ENCODE measurements at places on chromosomes 1 and 21. TPM values are rescaled to one million over a fixed set of nuclear protein-coding genes. Genes with fewer than 3 reads are reported as not detected.

UBIAD1 gene
- 10.5 TPM for total RNA-seq

WDTC1 gene
- total RNA-seq, result 45.7 TPM

SPRR2F gene
- total RNA-seq, result not detected

GPR25 gene
- 0.62 TPM for total RNA-seq

DNA sequence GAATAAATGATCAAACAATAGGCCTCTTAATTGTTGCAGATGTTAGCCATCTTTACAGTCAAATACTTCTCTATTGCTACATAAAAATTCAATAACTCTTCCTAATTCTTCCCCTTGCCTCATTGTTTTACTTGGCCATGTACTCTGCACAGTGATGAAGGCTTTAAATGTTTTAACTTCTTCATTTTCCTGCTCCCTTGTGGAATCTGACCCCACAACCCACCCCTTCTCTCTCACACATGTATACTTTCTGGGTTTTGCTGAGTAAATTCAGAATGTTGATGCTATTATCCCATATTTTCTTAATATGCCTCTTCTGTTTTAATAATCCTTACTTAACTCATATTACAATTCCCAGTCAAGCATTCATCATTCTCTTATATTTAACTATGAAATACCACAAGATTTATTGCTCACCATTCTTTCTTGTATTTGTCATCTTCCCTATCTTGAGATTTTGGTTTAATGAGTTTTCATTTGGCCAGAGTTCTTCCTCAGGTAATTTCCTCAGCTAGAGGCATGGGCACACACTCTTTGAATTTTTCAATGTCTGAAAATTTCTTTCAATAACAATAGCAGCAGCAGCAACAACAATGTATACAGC, 327.8 kb upstream of the USP24 start:
- H3K27ac ChIP-seq, result no peak overlapping the region
- H3K4me1 ChIP-seq, result no peaks in the 10 kb centered on the region
- H3K4me3 ChIP-seq, result no peak overlapping the region
- no peaks in the 10 kb centered on the region for H3K36me3 ChIP-seq
- DNase-seq, result no peak
- no peaks in the 10 kb centered on the region for H3K27me3 ChIP-seq

DNA sequence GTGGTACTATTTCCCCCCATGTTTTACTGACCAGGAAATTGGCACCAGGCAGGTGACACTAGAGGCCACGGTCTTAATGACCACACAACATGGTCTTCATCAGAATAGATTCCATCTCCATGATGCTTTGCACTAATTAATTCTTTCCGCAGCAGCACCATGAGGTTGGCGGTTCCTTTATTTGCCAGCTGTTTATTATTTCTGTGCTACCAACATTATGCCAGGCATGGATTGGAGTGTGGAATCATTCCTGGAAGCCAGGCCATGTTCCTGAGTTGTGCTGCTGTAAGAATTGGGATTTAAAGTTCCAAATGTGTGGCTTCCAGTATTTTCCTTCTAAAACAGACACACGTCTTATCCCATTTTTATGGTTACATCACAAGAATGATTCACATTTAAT, 107.8 kb downstream of the NFIA start:
- no peaks in the 10 kb centered on the region for H3K27me3 ChIP-seq
- no peak overlapping the region for H3K27ac ChIP-seq
- no peak overlapping the region for H3K4me3 ChIP-seq
- no peaks in the 10 kb centered on the region for H3K36me3 ChIP-seq
- peaks cover 30% of the 10 kb centered on the region for H3K4me1 ChIP-seq

DNA sequence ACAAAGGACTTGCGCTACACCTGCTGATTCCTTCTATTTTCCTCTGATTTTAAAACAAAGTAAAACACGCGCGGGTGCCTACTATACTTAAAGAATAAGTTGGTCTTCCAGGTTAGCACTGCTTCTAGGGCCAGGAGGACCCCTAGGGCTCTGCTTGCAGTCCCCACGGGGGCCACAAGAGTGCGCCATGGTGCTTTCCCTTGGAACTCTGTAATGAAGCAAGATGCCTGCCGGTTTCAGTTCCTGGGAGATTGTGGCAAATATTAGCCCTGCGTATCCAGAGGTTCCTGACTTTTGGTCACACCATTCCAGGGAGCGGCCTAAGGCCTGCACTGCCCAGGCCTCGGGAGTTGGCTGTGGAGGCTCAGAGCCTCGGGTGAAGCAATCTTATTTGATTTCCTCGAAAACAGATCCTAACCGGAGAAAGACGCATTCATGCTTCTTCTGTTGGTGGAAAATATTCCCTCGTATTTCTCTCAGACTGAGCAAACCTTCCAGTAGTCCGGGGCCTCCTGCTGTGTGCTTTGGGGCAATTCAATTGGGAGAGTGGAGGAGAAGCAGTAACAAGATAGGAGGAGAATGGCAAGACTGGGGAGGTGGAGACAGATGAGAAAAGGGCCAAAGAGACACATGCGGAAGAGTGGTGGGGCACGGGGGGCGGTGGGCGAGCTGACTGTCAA, 25.3 kb downstream of the ADAM30 start:
- H3K27ac ChIP-seq, result no peak overlapping the region
- no peaks in the 10 kb centered on the region for H3K27me3 ChIP-seq
- no peaks in the 10 kb centered on the region for H3K36me3 ChIP-seq
- DNase-seq, result peak; percentile 80
- H3K4me3 ChIP-seq, result no peak overlapping the region
- no peaks in the 10 kb centered on the region for H3K4me1 ChIP-seq

GRCh38 chr1:190226006-190226405, 251.7 kb downstream of the BRINP3 start:
- H3K27ac ChIP-seq, result no peak overlapping the region
- H3K27me3 ChIP-seq, result no peaks in the 10 kb centered on the region
- DNase-seq, result no peak
- no peaks in the 10 kb centered on the region for H3K36me3 ChIP-seq
- H3K4me1 ChIP-seq, result no peaks in the 10 kb centered on the region
- no peak overlapping the region for H3K4me3 ChIP-seq

- no peaks in the 10 kb centered on the region for H3K36me3 ChIP-seq
- H3K27ac ChIP-seq, result no peak overlapping the region
- DNase-seq, result no peak
- H3K27me3 ChIP-seq, result no peaks in the 10 kb centered on the region
These were observed 23.1 kb upstream of the PTGS2 start for GRCh38 chr1:186703209-186703766.

DNA sequence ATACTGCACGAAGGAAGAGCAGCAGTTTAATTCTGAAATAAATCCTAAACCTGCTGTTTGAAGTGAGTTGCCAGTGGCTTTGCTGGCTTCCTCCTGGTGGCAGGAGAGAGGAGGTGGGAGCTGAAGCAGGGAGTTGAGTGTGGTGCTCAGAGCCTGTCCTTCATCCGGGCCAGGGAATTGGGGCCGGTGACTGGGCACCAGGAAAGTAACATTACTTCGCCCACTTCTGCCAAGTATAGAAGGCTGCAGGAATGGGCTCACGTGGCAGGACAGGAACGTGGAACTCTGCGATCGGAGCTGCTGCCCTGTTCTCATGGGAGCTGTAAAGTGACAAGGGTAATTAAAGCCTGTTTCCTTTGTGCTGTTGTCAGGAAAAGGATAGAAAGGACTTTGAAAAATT, 8.7 kb downstream of the TOR3A start:
- H3K36me3 ChIP-seq, result peaks cover 86% of the 10 kb centered on the region
- no peaks in the 10 kb centered on the region for H3K27me3 ChIP-seq
- DNase-seq, result no peak
- H3K4me1 ChIP-seq, result peaks cover 40% of the 10 kb centered on the region
- no peak overlapping the region for H3K4me3 ChIP-seq
- peak overlapping the region; percentile 20 for H3K27ac ChIP-seq

GRCh38 chr1:78911956-78912880, 94.3 kb downstream of the ADGRL4 start:
- H3K4me1 ChIP-seq, result no peaks in the 10 kb centered on the region
- no peak for DNase-seq
- H3K27ac ChIP-seq, result no peak overlapping the region
- H3K27me3 ChIP-seq, result no peaks in the 10 kb centered on the region

- peaks cover 6% of the 10 kb centered on the region for H3K36me3 ChIP-seq
- H3K27ac ChIP-seq, result peak overlapping the region; percentile 19
- H3K4me1 ChIP-seq, result peaks cover 15% of the 10 kb centered on the region
- no peaks in the 10 kb centered on the region for H3K27me3 ChIP-seq
- H3K4me3 ChIP-seq, result no peak overlapping the region
These were observed 5.9 kb downstream of the TARBP1 start for GRCh38 chr1:234473118-234473517.

- H3K4me1 ChIP-seq, result peaks cover 6% of the 10 kb centered on the region
- H3K4me3 ChIP-seq, result no peak overlapping the region
- H3K27me3 ChIP-seq, result no peaks in the 10 kb centered on the region
- DNase-seq, result no peak
- no peaks in the 10 kb centered on the region for H3K36me3 ChIP-seq
These were observed 165.3 kb upstream of the USP24 start for GRCh38 chr1:55380355-55380970.

GRCh38 chr1:89065079-89065868, at the start of gene GBP1:
GBP1 (minus strand) TSS chr1:89065208; CDS start chr1:89063234, 1,974 bp downstream.
- no peak for DNase-seq
- H3K27me3 ChIP-seq, result no peaks in the 10 kb centered on the region
- H3K36me3 ChIP-seq, result peaks cover under 1% of the 10 kb centered on the region
- peak within 1 kb of the TSS; percentile 63 for H3K4me3 ChIP-seq

All from lower lobe of right lung (tissue), 2 donors.